H9 (cell line): ENCODE measurements at places on chromosomes 2 and 18. TPM values are rescaled to one million over a fixed set of nuclear protein-coding genes. Genes with fewer than 3 reads are reported as not detected.

Gene OSR1
- 0.24 and 0.35 TPM in 2 replicates for total RNA-seq

Gene KLHL14
- total RNA-seq = 0.90 and 1.0 TPM in 2 replicates

Gene TUBB8B
- total RNA-seq = 0.72 and 1.0 TPM in 2 replicates

Gene LRP1B
- not detected in 2 replicates for total RNA-seq

Gene TRABD2A
- 1.4 and 1.7 TPM in 2 replicates for total RNA-seq

Gene HK2
- total RNA-seq = 51.3 and 54.3 TPM in 2 replicates

Gene SERPINB13
- not detected in 2 replicates for total RNA-seq
